Activated CD4-positive, alpha-beta T cell treated with anti-CD3 and anti-CD28 coated beads, Interleukin-2, Interleukin-6, amounts not matched to agents 100 ng/mL and 50 ng/mL, durations not matched to agents 16 hours and 8 hours (primary cell): ENCODE measurements at places on chromosomes 16 and 17.
A peak's percentile ranks its signal among the peaks of the same experiment; 100 is the strongest.

DNA sequence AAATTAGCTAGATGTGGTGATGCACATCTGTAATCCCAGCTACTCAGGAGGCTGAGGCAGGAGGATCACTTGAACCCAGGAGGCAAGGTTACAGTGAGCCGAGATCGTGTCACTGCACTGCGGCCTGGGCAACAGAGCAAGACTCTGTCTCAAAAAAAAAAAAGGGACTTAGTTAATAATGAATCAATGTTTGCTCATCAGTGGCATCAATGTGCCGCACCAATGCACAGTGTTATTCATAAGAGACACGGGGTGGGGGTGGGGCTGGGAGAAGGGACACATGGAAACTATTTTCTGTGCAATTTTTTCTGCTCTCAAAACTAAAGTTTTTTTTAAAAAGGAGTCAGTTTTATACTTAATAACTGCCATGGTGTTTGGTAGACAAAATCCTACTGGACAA lies 6.8 kb upstream of the ATP2C2 start:
- DNase-seq: no peak

DNA sequence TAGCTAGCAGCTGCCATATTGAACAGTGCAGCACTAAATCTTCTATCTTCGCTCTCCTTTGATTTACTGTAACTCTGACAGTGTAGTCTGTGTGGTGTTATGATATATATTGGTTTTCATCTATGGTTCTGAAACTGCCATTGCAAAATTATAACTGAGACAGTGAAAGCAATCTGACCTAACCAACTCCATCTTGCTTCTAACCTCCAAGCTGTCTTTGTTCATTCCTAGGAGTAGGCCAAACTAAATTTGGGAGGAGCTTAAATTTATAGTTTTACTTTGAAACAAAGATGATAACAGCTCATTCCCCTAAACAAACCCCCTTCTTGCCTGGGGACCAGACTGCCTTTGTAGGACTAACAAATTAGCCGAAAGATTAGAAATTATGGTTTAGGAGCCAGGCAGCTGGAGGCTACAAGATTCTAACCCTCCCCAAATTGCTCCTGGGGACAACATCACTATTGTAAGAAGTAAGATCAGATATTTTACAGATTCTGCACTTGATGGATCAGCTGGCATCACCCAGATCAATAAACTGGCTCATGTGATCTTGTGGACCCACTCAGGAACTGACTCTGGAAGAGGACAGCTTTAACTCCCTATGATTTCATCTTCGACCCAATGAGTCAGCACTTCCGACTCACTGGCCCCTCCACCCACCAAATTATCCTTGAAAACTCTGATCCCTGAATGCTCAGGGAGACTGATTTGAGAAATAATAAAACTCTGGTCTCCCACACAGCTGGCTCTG lies 47.0 kb upstream of the FBXO47 start:
- no peak for DNase-seq

DNA sequence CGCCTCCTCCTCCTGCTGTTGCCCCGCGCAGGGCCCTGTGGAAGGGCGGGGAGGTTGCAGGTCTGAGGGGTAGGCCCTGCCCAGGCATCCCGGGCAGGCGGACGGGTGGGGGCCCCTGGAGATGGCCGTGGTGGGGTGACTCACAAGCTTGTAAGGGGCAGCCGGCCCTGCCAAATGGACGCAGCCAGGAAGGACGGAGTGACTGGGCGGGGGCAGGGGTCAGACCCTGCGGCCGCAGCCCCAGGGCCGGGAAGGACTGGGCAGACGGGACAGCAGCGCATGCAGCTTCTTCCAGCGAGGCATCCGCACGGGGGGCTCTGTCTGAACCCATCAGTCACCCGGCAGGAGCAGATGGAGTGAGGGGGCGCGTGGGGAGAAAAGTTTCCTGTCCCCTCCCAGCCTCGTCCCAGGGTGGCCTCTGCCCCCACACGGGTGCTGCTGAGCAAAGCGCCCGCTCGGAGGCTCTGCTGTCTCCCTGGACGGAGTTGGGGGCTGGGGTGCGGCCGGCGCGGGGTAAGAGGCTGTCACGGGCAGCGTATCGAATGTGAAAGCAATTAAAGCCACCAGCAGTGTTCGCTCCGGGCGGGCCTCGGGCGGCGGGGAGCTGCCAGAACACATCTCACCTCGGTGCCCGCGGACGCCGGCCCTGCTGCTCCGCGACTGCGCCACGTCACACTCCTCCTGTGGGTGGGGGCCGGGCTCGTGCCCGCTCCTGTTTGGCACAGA lies 5.4 kb upstream of the PRR35 start:
- no peak for DNase-seq

- no peak for DNase-seq
Measured at GRCh38 chr17:36672403-36672918, 71.1 kb downstream of the MRM1 start.

DNA sequence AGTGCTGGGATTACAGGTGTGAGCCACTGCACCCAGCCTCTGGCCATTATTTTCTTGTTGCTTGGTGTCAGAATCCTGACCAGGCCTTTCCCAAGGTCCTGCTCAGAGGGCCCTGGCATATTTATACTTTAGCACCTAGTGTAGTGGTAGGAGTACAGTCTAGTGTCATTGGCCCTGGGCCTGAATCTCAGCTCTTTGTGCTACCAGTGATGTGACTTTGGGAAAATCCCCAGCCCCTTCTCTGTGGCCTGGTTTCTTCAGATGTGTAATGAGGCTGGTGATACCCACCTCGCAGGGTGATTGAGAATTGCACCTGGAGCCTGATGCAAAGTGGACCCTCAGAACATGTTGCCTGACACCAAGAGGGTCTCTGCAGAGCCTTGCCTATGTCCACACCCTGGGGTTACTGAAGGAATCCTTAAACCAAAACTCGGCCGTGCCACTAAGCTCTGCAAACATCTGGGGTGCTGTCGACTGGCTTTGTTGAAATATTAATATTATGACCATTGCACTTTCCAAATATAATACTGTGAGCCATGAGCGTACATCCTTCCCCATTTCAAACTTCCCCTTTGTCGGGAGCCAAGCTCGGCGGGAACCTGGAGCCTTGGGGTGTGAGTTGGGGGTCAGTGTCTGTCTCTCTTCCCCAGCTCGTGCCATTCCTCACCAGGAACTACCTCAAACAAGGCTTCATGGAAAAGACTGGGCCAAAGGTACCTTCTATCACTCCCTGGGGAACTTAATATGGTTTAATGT lies 18.0 kb upstream of the RNF135 start:
- DNase-seq: no peak

GRCh38 chr17:17084941-17085340 lies 42.7 kb downstream of the MPRIP start:
- DNase-seq: no peak

- DNase-seq: no peak
Measured at GRCh38 chr16:9655051-9655450, 527.2 kb downstream of the GRIN2A start.

- no peak for DNase-seq
Measured at GRCh38 chr16:86854626-86855294, 276.4 kb downstream of the FOXL1 start.

GRCh38 chr17:18033442-18034099 lies 5.4 kb downstream of the ATPAF2 start:
- DNase-seq: peak; percentile 81

- no peak for DNase-seq
Measured at GRCh38 chr16:17334096-17334495, 136.7 kb downstream of the XYLT1 start.

GRCh38 chr17:82647593-82648164 lies 565 bp downstream of the WDR45B start:
- DNase-seq: peak; percentile 32

DNA sequence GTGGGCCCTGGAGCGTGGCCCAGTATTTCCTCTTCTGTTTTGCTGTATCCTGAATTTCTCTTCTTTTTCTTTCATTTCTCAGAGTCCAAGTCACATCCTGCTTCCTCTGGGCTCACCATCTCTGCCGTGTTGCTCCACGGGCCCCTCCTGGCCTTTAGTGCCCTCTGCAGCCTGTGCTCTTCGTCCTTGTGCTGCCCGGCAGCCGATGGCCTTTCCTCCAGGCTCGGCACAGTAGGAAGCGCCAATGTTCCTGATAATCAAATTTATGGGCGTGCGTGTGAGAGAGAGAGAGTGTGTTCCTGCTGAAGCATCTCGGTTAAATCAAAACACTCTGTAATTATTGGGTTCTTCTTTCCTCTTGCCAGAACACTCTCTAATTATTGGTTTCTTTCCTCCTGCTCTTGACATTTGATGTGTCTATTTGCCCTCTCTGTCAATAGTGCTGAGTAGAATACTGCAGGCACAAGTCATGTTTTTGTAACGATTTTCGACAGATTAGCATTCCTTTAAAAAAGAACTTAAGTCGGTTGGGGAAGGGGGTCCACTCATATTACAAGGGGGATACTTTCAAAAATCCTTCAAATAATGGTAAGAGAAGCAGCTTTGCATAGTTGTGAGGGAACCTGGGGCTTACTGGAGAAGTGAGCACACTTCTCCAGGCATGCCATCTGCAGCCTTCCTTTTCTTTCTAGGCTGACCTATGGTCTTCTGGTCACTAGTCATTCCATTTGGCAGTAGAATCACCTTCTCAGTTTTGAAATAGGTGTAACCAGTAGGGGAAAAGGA lies 126.6 kb downstream of the RPTOR start:
- no peak for DNase-seq

- no peak for DNase-seq
Measured at GRCh38 chr16:63169100-63169499, 1132.9 kb upstream of the CDH8 start.

DNA sequence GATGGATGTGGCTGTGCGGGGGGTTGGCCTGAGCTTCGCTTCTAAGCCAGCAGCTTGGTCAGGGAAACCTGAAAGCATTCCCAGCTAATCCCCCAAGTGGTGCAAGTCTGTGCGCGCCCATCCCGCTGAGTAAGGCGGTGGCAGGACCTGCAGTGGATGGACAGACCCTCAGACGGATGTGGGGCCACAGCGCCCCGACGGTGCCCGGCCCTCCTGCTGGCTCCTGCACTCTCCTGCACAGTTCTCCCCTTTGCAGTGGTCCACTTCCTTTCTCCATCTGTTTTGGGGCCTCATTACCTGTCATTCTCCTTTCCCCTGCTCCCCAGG lies 2.3 kb downstream of the ATP2A1 start:
- DNase-seq: no peak
